ENCODE measurements at places on chromosomes 16 and 17.

GRCh38 chr17:80323982-80324381, 63.3 kb downstream of the RNF213 start:
- no peak for DNase-seq

GRCh38 chr17:40697297-40697696, 6.3 kb downstream of the KRT24 start:
- no peak for DNase-seq

GRCh38 chr17:323721-324571, 28.7 kb downstream of the RPH3AL start:
- no peak for DNase-seq

GRCh38 chr17:3859940-3860339, 13.9 kb upstream of the NCBP3 start:
- no peak for DNase-seq

- DNase-seq: no peak
Observed at GRCh38 chr17:39104657-39105056, 46.8 kb downstream of the PLXDC1 start.

DNA sequence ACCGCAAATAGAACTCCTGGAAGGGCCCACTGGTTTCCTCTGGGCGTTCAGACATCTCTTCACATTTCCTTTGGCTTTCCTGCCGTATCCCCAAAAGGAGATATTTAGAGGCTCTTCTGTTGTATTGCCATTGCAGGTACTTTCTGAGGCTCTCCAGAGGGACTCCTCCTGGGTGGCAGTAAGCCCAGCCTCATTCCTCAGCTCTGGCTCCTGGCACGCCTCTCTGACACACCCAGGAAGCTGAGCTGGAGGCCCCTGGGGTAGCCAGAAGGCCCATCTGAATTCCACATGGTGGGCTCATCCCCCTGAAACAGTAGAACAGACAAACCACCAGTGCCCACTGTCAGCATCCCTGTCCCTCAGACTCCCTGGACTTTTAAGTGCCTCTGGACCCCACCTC, 206.7 kb downstream of the PARN start:
- DNase-seq: no peak

- DNase-seq: peak; percentile 74
Observed at GRCh38 chr17:48100591-48101011, 677 bp downstream of the CBX1 start.

DNA sequence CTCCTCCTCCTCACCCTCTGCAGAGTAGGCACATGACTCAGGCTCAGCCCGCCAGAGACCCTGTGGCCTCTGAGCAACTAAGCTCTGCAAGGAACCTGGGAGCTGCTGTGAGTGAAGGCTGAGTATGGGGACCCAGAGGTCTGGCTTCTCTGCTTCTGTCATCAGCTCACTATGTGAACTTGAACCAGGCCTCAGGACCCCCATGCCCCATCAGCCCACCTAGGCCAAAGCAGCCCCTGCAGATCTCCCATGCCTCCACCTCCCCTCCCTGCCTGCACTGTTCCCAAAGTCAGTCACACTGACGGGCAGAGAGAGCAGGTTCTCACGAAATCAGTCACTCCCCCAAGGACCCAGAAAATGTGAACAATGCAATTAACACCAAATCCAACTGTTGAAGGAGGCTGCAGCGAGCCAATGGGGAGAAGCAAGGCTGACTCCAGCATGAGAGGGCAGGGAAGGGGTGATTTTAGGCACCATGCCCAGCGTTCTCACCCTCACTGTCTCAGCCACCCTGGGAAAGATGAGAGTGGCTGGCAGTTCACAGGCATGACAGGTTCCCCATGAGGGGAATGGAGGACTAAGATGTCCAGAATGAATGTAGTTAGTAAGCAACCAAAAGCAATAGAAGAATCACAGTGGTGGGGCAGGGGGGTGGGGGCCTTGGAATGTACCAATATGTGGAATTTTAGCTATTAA, 60.6 kb downstream of the BEAN1 start:
- DNase-seq: no peak

Measured in Calu3 (cell line).